ENCODE measurements at places on chromosomes 7 and 10. TPM values are rescaled to one million over a fixed set of nuclear protein-coding genes. Genes with fewer than 3 reads are reported as not detected.

Gene UCMA
- not detected for total RNA-seq

Gene TRIL
- not detected for total RNA-seq

Gene FKBP6
- total RNA-seq = not detected

Gene ANKRD1
- total RNA-seq = not detected

Gene TMEM178B
- total RNA-seq = not detected
